ENCODE measurements at places on chromosomes 6 and 20. TPM values are rescaled to one million over a fixed set of nuclear protein-coding genes. Genes with fewer than 3 reads are reported as not detected.

GRCh38 chr6:107871976-107872375 lies 47.9 kb upstream of the SCML4 start:
- DNase-seq = no peak

Gene BAK1
- 74.4 TPM for total RNA-seq

- DNase-seq = no peak
Measured at GRCh38 chr20:21920211-21920610, 214.7 kb downstream of the PAX1 start.

GRCh38 chr6:2900221-2900807 lies 2.8 kb downstream of the SERPINB9 start:
- DNase-seq = no peak

- peak; percentile 63 for DNase-seq
Measured at GRCh38 chr6:43812850-43813578, 43.0 kb downstream of the VEGFA start.

- DNase-seq = no peak
Measured at GRCh38 chr20:58719971-58720371, 27.4 kb downstream of the NPEPL1 start.

Gene TULP1
- total RNA-seq = not detected

DNA sequence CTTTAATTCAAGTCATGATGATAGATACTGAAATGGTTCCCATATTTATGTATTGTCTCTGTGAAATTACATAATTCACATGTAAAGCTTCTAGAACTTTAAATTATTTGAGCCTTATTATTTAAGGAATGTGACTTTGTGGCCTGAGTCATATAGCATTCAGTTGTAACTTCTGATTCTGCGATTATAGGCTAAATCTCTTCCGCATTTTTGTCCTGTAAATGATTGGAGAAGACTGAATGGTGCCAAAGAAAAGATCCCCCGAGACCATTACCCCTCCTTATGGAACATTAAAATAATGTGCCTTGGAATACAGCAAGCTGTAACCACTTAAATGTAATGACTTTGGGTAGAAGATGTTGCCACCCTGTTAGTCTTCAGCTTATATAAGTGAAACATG lies 63.3 kb upstream of the MAP7 start:
- DNase-seq = no peak

GRCh38 chr6:46706464-46706863 lies 18.8 kb downstream of the TDRD6 start:
- DNase-seq = peak; percentile 45

- DNase-seq = no peak
Measured at GRCh38 chr6:130161683-130162404, 60.9 kb downstream of the SAMD3 start.

DNA sequence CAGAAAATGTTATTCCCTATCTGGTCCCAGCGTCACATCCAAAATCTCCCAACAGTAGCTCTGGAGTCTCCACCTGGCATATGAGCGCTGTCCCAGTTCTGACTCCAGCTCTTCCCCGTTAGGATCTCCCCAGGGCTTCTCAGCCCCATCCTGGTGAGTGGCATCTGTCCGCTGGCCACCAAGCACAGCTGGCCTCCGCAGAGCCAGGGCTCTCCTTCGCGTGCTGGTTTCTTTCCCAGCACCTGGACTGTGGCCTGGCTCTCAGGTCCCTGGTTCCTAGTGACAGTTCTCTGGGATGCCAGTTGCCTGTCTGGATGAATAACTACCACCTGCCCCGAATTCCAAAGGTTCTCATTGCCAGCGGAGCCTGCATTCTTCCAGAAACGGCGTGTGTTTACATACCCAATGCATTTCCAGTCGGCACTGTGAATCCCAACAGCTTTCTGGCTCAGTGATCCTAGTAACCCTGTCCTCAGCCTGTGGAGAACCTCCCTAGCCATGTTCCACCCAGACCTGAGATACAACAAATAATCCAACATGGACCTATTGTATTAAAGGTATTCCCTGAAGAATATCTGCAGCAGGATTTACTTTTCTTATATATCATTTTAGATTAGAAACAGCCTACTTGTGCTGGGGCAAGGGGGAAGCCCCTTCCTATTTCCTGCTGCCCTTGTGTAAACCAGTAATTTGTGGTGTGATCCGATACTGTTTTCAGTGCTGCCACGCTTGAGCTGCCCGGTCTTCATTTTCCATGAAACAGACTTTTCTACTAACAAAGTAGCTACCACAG lies 69.9 kb upstream of the PDE10A start:
- no peak for DNase-seq

DNA sequence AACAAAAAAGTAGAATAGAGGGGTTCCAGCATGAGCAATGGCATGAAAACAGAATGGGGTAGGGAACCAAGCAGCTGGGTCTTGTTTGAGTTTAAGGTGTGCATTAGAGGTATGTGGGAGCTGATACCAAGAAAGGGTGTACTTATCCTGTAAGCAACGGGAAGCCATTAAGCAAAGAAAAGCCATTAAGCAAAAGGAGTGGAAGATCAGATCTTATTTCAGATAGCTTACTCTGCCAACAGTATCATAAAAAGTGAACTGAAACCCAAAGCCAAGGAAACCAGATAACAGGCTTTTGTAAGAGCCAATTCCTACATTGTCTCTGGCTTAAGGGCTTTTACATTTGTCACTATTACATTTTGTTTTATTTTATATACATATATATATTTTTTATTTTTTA lies 21.3 kb upstream of the BEND6 start:
- no peak for DNase-seq

Gene HLA-DQA1
- 143 TPM for total RNA-seq

Gene CBLN4
- not detected for total RNA-seq

DNA sequence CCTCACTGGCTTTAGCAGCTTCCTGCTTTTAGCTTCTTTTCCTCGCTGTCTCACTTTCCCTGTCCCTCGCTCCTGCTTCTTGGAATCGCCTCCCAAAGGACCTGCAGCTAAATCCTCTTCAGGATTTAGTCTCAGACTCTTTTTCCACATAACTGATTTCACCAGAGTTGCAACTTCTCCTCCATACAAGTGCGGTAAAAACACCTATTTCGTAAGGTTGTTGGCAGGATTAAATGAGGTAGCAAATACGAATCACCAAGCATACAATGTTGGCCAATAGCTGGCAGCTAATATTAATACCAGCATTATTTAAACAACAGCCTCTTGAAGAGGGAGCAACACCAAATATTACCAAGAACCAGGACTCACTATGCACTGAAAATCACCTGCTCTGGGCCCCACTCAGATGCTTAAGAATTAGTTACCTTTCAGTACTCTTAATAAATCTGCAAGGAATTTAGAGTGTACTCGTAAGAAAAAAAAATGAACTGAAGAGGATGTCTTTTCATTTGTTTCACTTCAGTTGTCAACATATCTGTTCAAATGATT lies 123.0 kb downstream of the DTNBP1 start:
- DNase-seq = no peak

DNA sequence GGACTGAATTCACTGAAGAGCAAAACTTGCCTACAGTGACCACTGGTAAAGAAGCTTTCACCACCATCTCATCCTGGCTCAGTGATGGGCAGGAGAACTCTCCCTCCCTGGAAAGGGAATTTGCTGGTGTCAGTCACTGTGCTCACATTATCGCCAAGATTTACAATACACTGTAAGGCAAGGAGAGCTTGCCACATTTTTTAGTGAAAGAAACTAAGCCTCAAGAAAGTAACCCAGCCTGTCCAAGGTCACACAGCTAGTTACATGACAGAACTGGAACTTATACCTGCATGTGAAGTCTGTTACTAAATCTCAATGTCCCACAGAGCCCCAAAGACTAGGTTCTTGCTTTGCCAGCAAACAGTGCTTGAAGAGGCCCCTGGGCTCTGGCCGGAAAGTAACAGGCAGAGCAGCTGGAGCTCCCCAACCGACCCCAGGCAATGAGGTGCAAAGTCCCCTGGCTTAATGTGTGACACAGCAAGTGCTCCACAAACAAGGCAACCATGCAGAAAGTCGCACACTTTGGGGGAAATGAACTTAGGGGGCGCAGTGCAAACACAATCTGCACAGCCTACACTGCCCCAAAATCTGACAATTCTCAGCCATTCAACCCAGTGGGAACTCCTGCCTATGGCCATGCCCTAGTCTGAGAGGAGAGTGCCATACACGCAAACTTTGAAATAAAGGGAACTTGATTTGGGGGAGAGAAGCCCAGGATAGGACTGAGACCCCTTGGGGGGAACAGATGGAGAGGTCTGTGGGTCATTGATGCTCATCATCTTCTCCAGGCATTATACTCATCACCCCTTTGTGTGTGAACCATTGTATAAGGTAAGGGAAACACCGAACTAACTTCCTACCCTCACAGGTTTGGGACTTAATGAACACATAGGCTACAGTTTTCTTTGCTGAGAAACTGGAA lies 1.9 kb downstream of the BCL2L1 start:
- DNase-seq = peak; percentile 71

- no peak for DNase-seq
Measured at GRCh38 chr20:62772990-62773844, 23.1 kb upstream of the MRGBP start.

Gene EYS
- not detected for total RNA-seq

- DNase-seq = no peak
Measured at GRCh38 chr20:16132036-16132798, 441.0 kb downstream of the KIF16B start.

Gene TFB1M
- total RNA-seq = 33.6 TPM

Gene PLEKHG1
- 5.1 TPM for total RNA-seq

DNA sequence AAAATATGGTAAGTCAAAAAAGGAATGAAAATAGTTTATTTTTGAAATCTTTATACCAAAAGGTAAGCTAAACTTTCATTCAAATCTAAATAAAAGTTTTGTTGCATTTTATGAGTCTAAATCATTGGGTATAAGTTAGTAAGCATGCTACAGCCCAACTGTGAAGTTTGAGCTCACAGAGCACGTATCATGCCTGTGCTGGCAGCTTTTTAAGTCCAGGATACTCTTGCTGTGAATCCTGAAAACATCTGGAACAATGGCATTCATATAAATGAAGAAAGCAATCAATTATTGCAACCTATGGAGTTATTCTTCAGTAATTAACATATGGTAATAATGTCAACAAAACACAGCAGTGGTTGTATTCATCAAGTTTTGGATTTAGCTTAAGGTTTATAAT lies 656.9 kb downstream of the RFPL4B start:
- no peak for DNase-seq

DNA sequence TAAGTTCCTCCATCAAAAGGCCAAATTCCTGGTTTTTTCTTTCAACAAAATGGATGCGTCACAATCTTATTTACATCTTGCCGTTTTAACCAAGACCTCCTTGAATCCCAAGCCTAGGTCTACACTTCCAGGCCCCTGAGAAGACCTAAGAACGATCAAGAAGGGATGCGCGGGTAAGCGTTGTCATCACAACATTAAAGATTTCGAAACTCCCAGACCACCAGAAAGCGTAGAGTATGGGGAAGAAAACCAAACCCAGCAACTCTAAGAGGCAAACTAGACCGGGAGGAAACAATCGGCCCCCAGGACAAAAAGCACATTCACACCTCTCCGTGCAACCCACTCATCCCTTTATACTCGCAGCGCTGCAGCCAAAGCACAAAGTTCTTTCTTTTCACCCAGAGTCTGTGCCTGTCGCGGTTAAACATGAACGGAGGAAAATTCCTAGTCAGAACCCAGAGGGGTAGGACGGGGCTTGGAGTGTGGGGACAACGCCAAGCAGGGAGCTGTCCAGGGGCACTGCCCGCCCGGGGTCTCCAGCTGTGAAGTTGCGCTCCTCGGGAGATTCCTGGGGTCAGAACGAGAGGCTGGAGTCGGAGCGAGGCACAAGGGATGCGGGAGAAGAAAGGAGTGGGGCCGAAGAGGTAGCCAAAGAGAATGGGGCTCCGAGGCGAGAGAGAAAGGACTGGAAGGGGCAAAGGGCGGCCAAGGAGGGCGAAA lies 725 bp downstream of the OSER1 start:
- peak; percentile 50 for DNase-seq

- no peak for DNase-seq
Measured at GRCh38 chr6:26126394-26127235, 39.4 kb downstream of the HFE start.

- DNase-seq = peak; percentile 56
Measured at GRCh38 chr20:62644802-62645496, 2.6 kb downstream of the SLCO4A1 start.

GRCh38 chr6:113644861-113645575 lies 212.1 kb upstream of the MARCKS start:
- no peak for DNase-seq

DNA sequence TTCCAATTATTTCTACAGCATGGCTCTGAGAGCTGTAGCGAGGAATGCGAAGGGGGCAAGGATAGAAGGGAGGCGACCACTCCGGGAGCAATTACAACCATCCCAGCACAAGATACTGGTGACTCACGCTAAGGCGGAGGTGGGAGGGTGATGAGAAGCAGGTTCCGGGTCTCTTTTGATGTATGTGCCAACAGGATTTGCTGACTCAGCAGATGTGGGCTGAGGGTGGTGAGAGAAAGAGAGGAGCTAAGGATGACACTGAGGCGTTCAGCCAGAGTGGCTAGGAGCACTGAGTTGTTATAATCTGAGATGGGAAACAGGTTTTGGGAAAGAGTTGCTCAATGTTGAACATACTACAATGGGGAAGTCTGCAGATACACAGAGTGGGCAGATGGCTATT lies 9.3 kb upstream of the TXNDC5 start:
- no peak for DNase-seq

DNA sequence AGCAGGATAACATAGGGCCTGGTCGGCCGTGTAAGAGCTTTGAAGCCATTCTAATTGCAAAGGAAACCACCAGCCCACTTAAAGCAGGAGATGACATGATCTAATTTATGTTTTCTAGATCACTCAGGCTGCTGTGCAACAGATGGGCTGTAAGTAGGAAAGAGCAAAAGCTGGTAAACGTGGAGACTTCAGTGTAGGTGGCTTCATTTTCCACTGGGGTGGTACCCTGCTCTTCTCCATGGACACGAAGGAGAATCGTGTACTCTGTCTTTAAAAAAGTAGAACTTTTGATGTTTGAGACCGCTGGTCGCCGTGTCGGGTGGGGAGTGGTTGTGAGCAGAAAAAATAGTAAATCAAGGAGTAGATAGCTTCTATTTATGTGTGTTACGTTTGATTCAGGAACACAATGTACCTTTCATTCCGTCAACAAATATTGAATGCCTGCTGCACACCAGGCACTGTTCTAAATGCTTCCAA lies 6.4 kb downstream of the CASS4 start:
- no peak for DNase-seq

- DNase-seq = no peak
Measured at GRCh38 chr20:15603978-15604805, 969.1 kb downstream of the KIF16B start.

GRCh38 chr20:50750145-50750671 lies 18.8 kb downstream of the PARD6B start:
- peak; percentile 19 for DNase-seq

DNA sequence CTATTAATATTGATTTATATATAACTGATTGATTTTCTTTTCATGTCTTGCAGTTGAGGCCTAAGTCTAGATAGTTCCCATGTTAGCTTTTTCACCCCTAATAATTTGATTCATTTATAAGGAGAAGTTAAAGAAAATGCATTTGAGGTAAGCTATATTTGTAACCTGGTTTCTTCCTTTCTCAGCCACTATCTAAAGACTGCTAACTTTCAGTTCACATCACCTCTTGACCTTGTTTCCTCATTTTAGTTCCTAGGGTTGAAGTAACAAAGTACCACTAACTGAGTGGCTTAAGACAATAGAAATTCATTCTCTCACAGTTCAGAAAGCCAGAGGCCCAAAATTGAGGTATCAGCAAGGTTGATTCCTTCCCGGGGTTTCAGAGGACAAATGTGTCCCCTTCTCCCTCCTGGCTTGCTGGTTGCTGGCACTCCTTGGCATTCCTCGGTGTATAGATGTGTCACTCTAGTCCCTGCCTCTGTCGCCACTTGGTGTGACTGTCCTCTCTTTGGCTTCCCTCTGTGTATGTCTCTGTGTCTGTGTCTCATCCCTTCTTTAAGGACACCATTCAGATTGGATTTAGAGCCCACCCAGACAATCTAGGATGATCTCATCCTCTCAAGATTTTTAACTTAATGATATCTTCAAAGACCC lies 55.9 kb upstream of the C20orf144 start:
- DNase-seq = no peak

Data from activated CD8-positive, alpha-beta memory T cell treated with anti-CD3 and anti-CD28 coated beads, Interleukin-2, amount 10 ng/mL, durations not matched to agents 7 days and 5 days (primary cell).